Tongue (tissue), 3 donors: ENCODE measurements at places on chromosomes 1 and 21.
A peak's percentile ranks its signal among the peaks of the same experiment; 100 is the strongest.

DNA sequence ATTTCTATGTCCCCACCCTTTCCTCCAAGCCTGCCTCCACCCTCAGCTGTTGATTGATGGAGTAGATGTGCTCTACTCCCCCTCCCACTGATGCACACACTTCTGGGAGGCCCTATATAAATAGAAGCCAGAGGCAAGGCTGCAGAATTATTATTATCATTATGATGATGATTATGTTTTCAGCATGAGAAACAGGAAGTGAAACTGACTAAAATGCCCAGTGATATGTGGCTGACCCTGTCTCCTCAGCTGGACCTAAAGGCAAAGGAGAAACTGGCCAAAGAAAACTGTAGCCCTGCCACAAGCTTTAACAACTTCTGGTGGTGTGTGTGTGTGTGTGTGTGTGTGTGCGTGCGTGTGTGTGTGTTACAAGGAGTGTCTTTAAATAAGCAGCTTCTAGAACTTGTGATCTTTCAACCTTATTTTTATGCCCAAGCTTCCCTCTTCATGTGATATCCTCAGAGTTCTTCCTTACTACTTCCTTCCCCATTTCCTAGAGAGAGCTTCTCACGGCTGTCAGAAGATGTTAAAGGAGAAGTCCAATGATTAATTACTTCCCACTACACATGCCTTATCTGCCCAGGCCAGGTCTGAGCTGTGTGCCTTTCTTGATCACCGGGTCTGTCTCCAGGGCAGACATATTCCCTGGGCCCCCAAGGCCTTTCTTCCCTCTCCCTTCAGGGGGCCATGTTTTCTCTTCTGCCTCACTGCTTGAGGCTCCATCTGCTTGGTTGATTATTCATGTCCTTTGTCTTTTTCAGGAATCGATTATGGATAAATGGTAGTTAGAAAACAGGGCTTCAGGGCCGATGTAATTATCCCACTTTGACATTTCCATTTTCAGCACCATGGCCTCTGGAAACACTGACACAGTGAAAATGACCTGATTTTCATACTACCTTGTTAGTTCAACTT is 11.6 kb upstream of the MAPKAPK2 start:
- DNase-seq, result peak; percentile 52

DNA sequence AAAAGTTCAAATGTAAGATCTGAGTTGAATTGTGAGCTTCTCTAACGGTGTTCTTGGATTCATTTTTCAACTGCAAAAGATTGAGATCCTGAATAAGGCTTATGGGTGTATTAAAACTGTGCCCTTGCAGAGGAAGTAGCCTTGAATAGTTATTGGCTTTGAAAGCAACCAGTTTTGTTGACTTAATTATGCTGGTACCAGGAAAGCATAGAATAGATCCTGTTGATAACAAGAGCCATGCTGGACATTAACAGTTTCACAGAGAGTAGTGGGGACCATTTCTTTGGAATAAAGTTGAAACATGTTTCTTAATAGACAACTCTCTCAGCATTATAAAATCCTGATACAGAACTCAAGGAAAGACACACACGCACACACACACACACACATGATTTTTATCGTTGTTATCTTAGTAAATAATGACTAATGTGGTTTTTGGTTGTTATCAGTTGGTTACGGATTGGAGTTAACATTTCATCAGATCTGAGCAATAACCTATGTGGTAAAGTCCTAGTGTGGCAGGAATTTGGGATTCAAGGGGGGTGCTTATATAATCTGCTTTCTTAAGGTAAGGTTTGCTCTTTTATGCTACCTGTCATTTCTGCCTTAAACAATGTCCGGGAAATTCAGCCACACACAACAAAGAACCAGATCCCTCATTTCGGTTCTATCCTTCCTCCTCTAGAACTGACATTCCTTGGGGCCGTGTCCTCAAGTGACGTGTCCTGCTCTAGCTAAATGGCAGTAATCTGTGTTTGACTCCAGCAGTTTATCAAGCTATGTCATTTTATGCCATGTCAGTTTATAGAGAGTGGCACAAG is 330.9 kb downstream of the CHRM3 start:
- no peak for DNase-seq

- DNase-seq, result no peak
Measured at GRCh38 chr1:2990376-2991115, 30.7 kb upstream of the ACTRT2 start.

DNA sequence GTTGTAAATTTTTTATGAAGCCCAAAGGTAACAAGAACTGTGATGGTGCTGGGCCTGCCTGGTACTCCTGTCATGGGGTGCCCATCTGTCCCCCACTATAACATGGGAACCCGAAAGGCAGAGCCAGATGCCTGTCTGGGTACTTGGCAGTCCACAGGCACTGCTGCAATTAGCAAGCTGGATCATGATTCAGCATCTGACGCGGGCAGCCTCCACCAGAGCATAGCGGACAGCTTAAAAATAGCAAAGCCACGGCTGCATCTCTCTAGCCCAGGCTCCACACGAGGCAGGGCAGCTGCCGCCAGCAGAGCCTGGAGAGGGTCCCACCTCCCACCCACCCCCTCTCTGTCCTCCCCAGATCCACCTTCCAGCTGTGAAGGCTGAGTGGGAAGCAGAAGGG is 22.9 kb downstream of the SUSD4 start:
- DNase-seq, result peak; percentile 79

DNA sequence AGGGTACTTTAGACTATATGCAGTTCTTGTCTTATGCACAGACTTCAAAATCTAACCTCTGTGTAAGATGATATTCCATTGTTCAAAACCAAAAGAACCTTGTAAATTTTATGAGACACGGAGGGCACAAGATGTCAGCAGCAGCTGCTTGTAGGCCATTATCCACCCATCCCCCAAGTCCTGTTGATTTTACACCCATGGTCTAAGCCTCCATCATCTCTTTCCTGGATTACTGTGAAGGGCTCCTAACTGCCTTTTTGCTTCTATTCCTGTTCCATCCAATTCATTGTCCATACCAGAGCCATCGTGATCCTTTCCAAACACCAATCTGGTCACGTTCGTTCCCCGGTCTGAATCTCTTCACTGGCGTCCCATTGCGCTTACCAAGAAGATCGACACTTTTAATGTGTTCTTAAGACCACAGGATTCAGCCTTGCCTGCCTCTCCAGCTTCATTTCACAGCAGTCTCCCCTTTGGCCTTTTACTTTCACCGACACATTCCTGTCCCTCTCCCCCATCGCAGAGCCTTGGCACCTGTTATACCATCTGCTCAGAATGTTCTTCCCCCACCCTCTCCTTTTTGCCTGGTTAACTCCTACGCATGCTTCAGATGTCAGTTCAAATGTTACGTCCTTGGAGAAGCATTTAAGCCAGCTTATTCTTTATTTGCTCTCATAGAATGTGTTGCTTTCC is 107.3 kb upstream of the POU3F1 start:
- peak; percentile 46 for DNase-seq

GRCh38 chr1:21368515-21369289 is 71.2 kb upstream of the NBPF3 start:
- DNase-seq, result peak; percentile 89

- no peak for DNase-seq
Measured at GRCh38 chr1:221392453-221392852, 349.4 kb downstream of the DUSP10 start.

DNA sequence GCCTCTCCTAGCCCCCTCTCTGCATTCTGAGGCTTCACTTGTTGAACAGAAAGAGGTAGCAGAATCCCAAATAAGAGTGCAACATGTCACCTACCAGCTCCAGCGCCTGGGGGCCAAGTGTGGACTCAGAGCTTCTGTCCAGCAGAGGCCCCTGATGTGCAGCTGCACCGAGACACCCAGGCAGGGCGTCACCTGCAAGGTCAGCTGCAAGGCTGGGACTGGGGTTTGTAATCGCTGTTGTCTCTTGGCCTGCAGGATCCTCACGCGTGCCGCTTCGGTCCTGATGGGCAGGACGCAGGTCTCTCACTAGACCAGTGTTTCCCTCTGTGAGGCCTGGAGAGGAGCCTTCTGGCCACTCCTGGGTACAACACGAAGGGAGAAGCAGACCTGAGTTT is 4.3 kb upstream of the SLX9 start:
- DNase-seq, result no peak

GRCh38 chr1:208951908-208952307 is 631.6 kb upstream of the CAMK1G start:
- DNase-seq, result no peak

DNA sequence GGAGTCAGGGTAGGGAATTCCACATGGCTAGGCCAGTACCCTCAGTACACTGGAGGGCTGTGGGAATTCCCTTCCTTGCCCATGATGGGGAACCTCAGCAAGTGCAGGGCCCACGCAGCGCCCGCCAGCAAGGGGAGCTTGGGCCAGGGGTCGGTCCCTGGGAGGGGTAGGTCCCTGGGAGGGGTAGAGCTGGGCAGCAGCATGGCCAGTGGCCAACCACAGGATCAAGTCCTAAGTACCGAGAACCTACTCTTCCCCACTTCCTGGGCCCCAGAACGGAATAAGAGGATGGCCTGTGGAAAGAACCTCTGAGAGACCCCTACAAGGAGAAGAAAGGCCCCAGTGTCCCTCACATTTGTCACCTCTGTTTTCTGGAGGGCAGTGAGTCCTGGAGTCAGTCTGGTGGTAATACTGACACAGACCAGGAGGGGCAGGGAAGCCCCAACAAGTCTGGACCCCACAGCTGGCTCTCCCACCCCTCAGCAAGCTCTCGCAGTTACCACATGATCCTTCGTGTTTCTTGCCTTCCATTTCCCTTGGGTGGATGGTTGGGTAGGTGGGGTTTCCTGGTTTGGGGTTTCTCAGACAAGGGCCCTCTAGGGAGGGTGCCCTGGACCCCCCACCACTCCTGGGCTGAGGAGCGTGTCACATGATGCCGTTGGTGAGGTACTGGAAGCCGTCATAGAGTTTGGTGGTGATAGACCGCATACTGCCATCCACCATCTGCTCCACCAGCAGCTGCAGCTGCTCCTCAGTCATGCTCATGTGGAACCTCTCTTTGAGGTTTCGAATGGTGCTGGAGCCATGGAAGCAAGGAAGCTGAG is 10.3 kb downstream of the ZNF687 start:
- DNase-seq, result peak; percentile 69

- peak; percentile 81 for DNase-seq
Measured at GRCh38 chr1:41365772-41366454, 4.7 kb downstream of the FOXO6 start.

GRCh38 chr1:115595279-115596079 is 46.3 kb upstream of the VANGL1 start:
- peak; percentile 94 for DNase-seq

- DNase-seq, result no peak
Measured at GRCh38 chr1:195828325-195828724, 779.9 kb downstream of the KCNT2 start.

GRCh38 chr1:78068681-78069283 is 23.0 kb downstream of the GIPC2 start:
- DNase-seq, result no peak

DNA sequence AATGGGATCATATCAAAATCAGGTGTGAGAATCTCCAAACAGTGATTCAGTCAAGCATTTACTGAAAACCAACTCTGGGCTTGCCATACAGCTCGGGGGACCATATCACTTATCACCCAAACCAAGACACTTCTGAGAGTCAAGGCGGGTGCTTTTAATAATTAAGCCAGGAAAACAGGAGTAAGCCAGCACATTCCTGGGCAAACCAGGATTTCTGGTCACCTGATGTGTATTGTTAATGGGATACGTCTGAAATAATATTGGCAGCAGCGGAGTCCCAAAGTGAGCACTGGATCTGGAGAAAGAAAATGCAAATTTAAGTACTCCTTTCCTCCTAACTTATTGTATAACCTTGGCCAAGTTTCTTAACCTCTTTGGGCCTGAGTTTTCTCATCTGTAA is 17.6 kb downstream of the OSCP1 start:
- DNase-seq, result no peak

- no peak for DNase-seq
Measured at GRCh38 chr1:206714331-206715058, 29.8 kb downstream of the MAPKAPK2 start.

DNA sequence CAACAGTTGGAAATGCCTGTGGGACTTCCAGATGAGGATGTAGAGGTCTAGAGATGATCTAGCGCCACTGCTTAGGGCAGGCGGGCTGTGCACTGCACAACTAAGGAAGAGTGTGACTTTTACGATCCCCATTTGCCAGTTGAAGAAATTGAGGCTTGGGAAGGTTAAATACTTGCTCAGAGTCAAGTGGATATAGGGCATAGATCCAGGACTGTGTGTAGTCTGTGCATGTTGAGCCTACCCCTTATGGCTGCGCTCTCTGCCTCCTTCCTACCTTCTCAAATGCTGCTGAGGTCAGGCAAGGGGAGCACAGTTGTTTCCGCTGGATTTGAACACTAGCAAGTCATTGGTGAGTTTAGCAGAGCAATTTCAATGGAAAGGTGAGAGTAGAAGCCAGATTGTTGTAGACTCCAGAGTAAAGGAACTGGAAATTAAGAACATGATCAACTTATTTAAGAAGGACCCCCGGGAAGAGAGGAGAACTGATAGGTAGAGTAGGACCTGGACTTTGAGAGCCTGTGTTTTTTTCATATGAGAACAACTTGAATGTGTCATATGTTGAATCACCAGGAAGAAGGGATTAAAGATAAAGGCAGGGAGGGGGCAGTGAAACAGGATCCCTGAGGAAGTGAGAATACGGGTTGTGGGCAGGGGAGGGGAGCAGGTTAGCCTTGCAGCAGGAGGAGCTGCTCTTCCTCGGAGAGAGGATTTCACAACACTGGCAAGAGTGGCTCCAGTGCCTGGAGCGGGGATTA is 2.7 kb downstream of the CAPN2 start:
- no peak for DNase-seq

GRCh38 chr1:22359427-22359826 is 92.2 kb upstream of the ZBTB40 start:
- DNase-seq, result no peak

- DNase-seq, result no peak
Measured at GRCh38 chr1:118189564-118189963, 4.5 kb upstream of the SPAG17 start.

DNA sequence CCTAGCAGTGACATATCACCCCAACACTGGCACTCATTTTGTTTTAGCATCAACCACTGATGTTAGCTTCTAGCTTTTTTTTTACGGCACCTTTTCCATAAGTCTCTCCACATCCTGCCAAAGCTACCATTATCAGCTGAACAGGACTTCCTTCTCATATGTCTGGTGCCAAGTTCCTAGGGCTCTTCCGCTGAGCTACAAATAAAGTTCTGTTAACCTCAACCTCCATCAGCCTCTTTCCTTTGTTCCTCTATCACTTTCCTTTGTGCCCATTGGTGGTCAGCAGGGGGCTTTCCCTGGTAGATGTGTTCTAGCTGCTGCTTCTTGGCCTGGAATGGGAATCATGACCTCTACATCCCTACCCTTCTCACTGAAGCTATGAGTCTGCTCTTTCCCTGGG is 163.8 kb downstream of the FAF1 start:
- no peak for DNase-seq
